ENCODE measurements at places on chromosomes 2 and 18.

DNA sequence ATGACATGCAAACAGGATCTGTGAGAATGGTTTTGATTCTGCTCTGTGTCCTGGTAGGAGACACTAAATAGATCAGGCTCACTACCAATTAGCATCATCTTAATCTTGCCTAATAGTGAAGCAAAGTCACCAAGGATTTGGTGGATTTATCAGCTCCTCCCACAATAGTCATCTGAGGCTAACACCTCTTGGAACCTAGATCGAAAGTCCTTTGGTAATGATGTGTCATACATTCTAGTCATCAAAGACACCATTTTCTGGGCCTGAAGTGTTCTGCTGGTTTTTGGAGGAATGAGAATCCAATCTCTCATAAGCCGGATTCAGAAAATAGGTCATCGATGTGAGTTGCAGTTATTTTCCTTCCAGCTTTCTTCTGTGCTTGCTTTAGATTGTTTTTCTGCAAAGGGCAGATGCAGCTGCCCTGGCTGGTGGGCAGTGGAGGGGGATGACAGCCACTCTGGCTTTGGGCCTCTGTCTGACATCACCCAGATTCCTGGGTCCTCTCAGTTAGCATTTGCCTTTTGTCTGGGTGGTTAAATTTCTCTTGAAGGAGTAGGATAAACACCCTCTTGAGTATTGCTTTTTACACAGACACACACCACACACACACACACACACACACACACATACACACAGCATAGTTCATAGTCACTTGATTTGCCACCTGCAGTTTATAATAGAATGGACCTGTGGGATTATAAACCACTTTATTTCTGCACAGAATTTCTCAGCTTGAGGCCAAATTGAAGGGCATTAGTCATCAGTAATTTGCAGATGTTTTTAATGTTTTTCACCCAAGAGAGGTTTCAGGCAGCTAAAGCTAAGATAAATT lies at the start of gene MYO3B:
TSS of gene MYO3B (plus strand) at position 198 of the 832 bp plus-strand sequence. CDS start at position 339, 141 bp downstream.
- DNase-seq: no peak

- no peak for DNase-seq
Observed at GRCh38 chr2:173462892-173463840, 108.5 kb downstream of the CDCA7 start.

GRCh38 chr2:182301093-182301492 lies 125.7 kb downstream of the PDE1A start:
- no peak for DNase-seq

- DNase-seq: no peak
Observed at GRCh38 chr2:232447638-232448303, 8.2 kb upstream of the ALPI start.

DNA sequence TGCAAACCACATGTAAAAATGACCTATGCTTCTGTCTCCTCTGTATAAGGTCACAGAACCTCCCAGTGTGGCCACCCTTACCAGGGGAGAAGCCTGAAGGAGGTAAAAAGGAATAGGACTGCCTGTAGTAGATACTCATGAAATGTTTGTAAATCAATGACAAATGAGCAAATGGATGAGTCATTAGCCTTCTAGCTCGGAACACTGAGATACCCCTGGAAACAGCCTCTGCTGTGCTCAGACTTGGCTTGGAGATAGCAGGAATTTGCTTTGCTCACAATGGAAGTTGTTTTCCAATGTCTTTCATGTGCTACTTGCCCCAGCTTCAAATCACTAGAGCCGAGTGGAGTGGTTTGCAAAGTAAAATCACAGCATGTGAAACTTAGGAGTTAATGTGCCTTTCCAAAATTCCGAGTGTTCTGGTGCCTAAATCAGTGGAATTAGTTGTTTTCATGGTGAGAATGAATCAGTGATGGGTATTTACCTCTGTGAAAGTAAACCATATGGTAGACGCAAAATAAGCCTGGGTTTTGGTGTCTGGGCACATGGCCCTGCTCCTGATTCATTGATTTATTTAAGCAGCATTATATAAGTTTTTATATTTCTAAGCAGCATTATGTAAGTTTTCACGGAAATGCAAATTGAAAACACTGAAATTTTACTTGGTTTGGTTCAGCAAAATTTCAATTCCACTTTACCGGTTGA lies 154.0 kb upstream of the MAP3K20 start:
- no peak for DNase-seq

DNA sequence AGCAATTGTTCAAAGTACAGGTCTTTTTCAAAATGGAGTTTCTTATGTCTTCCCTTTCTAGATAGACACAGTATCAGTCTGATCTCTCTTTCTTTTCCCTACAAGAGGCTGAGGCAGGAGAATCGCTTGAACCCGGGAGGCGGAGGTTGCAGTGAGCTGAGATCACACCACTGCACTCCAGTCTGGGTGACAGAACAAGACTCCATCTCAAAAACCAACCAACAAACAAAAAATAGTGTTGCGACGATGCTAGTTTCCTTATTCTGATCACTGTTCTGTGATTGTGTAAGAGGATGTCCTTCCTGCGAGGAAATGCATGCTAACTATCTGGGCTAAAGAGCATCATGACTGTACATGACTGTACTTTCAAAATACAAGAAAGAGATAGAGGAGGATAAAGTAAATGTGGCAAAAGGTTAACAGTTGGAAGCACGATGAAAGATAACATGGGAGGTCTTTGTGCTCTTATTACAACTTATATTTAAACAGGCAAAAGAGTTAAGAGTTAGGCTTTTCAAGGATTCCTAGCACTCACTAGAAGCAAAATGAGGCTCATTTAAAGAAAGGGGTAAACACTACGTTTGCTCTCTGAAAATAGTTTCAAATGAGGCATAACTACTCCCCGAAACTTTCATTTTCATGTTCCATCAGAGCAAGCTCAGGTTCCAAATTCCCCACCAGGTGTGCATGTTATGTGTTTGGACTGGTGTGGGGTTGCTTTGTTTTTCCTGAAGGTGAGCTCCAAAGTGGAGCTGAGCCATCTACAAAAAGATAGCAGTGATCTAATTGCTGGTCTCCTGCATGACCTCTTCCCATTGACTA lies 23.8 kb downstream of the SOWAHC start:
- no peak for DNase-seq

DNA sequence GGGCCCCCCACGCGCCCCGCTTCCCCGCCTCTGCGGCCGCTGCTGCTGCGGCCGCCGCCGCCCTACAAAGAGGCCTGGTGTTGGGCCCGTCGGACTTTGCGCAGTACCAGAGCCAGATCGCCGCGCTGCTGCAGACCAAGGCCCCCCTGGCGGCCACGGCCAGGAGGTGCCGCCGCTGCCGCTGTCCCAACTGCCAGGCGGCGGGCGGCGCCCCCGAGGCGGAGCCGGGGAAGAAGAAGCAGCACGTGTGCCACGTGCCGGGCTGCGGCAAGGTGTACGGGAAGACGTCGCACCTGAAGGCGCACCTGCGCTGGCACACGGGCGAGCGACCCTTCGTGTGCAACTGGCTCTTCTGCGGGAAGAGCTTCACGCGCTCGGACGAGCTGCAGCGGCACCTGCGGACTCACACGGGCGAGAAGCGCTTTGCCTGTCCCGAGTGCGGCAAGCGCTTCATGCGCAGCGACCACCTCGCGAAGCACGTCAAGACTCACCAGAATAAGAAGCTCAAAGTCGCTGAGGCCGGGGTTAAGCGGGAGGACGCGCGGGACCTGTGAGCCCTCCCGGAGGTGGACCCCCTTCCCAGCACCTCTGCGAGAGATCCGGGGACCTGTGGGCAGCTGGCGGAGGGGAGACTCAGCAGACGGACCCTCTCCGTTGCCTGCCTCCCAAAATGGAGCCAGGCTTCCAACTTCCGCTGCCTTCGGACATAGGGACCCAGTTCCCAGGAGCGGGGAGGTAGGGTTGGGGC lies 1.9 kb downstream of the SP5 start:
- peak; percentile 25 for DNase-seq

- DNase-seq: no peak
Observed at GRCh38 chr2:101307503-101307902, 998 bp downstream of the RNF149 start.

- DNase-seq: no peak
Observed at GRCh38 chr18:42509750-42510415, 554.8 kb downstream of the PIK3C3 start.

DNA sequence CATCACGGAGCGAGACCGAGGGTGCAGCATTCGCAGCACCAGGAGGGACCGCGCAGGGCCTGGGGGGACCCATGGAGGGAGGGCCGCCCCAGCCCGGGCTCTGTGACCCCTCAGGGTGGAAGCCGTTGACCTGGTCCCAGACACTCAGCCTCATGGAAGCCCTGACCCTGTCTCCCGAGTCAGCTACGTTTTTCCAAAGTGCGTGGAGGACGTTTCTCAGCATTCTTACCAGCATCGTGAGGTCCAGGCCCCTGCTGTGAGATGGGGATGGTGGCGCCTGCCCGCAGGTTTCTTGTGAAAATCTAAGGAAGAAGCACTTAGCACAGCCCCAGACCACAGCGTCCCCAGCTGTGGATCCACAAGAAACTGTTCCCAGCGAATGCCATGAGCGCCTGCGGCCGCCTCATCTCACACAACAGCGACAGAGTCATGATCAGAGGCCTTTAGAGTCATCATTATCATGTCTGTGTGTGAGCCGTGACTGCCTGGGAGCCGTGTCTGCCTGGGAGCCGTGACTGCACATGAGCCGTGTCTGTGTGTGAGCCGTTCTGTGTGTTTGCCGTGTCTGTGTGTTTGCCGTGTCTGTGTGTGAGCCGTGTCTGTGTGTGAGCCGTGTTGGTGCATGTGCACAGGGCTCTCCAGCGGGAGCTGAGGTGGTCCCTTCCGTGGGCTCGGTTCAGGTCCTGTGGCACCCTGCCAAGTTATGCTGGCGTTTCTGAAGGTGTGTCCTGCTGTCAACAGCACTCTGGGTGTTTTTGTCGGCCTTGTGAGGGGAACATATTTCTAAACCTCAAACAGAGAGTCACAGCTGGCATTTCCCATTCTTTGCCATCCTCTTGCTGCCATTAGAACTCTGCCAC lies 49.2 kb upstream of the KCNG2 start:
- DNase-seq: no peak

GRCh38 chr18:76558881-76559667 lies 64.0 kb upstream of the ZNF516 start:
- DNase-seq: no peak

DNA sequence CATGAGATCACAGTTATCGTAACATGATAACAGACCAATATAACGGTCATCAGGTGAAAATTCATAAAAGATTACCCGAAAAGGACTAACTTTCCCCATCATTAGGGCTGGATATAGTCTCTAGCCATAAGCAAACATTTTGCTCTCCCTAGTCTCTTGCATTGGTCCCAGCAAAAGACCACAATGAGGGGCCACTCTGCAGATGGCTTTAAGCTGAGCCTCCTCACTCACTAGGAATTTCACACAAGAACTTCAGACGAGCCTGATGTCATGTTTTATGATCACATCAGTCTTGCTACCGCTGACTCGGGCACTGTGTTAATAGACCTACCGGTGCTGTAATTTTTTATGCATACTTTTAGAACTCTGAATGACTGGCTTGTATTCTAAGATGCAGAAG lies 35.2 kb downstream of the STK17B start:
- DNase-seq: no peak

All from stimulated activated CD4-positive, alpha-beta T cell treated with anti-CD3 and anti-CD28 coated beads, Interleukin-12 subunit alpha, Interleukin-12 subunit beta, amount 100 ng/mL, for 4 hours (primary cell).